CD8-positive, alpha-beta memory T cell (primary cell): ENCODE measurements at places on chromosomes 1 and 21.

DNA sequence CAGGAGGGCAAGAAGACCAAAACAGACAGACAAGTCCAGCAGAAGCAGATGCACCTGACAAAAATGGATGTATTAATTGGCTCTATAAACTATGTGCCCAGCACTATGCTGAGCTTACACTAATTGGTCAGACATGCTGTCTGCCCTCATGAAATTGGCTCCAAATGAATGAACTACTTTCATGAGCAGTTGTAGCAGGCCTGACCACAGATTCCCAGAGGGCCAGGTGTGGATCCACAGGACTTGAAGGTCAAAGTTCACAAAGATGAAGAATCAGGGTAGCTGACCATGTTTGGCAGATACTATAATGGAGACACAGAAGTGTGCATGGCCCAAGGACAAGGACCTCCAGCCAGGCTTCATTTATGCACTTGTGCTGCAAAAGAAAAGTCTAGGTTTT, 14.5 kb downstream of the SLAMF7 start:
- DNase-seq = no peak

DNA sequence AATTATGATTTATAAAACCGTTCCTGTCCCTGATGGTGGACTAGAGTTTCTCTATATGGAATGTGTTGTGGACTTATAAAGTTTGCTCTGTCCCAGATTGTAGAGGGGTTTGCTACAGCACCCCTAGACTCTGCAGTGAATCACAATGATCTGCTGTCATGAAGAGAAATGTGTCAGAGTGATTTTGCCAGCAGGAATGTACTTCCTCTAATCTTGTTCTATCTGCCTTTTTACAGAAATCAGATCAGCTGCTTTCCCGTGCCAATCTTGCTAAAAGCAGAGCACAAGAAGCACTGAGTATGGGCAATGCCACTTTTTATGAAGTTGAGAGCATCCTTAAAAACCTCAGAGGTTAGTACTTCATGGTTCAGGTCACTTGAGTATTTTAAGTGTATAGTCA, 52.0 kb downstream of the LAMC2 start:
- DNase-seq = no peak

GRCh38 chr1:238606896-238607295, 716.2 kb upstream of the ZP4 start:
- DNase-seq = no peak

DNA sequence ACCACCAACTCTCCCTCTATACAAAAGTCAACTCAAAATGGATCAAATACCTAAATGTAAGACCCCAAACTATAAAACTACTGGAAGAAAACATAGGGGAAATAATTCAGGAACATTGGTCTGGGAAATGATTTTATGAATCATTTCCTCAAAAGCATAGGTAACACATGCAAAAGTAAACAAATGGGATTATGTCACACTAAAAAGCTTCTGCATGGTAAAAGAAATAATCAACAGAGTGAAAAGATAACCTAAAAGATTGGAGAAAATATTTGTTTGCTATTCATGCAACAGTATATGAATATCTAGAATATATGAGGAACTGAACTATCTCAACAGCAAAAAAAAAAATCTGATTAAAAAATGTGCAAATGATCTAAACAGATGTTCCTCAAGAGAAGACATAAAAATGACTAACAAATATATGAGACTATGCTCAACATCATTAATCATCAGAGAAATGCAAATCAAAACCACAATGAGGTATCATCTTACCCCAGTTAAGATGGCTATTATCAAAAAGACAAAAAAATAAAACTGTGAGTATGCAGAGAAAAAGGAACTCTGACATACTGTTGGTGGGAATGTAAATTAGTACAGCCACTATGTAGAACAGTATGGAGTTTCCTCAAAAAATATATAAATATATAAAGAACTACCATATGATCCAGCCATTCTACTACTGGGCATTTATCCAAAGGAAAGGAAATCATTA, 47.8 kb downstream of the VCAM1 start:
- no peak for DNase-seq

DNA sequence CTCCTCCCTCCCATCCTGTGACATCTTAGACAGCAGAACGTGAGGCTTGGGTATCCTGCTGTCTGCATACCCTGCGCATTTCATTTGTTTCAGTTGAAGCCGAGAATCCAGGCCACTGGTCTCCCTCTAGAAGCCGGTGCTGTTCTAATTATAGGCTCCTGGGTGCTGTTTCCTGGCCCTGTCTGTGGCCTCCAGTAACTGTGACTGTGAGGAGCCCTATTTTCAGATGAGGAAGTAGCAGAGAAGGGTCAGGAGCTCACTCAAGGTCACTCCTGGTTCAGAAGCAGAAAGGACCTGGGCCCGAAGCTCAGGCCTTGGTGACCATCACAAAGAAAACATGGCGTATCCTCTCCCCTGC, 24.0 kb downstream of the COQ8A start:
- DNase-seq = no peak

- DNase-seq = no peak
These were observed 657 bp downstream of the DIO1 start for GRCh38 chr1:53894644-53895043.

GRCh38 chr1:91833946-91834345, 52.0 kb downstream of the TGFBR3 start:
- no peak for DNase-seq

- no peak for DNase-seq
These were observed 36.9 kb upstream of the EDEM3 start for GRCh38 chr1:184791550-184791900.

DNA sequence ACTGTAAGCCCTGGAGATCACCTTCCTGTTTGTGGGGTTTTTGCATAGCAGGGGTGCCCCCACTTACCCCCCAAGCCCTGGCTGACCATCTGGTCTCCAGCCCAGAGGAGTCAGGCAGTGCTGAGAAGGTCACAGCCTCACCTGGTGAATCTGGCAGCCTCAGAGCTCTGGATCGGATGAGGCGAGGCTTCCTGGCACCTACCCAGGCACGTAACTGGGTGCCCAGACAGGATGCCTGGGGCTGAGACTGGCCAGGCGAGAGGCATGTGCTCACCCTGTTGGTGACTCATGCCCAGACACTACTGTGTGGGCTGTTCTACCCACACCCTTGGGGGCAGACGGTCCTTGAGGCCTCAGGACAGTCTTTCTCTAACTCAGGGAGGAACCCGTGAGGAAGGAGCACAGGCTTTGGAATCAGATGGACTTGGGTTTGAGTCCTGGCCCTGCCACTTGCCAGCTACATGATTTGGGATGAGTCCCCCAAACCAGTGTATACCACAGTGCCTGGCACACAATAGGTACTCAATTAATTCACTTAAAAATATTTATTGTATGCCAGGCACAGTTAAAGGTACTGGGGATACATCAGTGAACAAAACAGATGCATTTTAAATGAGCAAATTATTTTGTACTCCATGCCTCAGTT, 15.1 kb upstream of the PADI3 start:
- DNase-seq = no peak

GRCh38 chr1:241586905-241587512, 53.2 kb downstream of the CHML start:
- DNase-seq = no peak

GRCh38 chr1:244050835-244051444, at the start of gene ZBTB18:
ZBTB18 (plus strand) TSS chr1:244051283; CDS start chr1:244051432, 149 bp downstream.
- DNase-seq = no peak

- no peak for DNase-seq
These were observed 16.8 kb downstream of the FNDC7 start for GRCh38 chr1:108729481-108729880.

GRCh38 chr1:178875936-178876335, 5.1 kb upstream of the ANGPTL1 start:
- DNase-seq = no peak
